NCI-H1105 treated with DMSO at 0.1 percent for 48 hours (cell line): ENCODE measurements at places on chromosomes 12 and 14.
A peak's percentile ranks its signal among the peaks of the same experiment; 100 is the strongest.

GRCh38 chr14:51472881-51473280 is 178.8 kb upstream of the FRMD6 start:
- DNase-seq: peak; percentile 94

GRCh38 chr12:65307169-65307501 is 28.7 kb downstream of the MSRB3 start:
- DNase-seq: no peak

- peak; percentile 17 for DNase-seq
Measured at GRCh38 chr12:39443929-39444209, 949 bp upstream of the KIF21A start.

GRCh38 chr12:70194076-70194475 is 49.2 kb upstream of the CNOT2 start:
- no peak for DNase-seq

DNA sequence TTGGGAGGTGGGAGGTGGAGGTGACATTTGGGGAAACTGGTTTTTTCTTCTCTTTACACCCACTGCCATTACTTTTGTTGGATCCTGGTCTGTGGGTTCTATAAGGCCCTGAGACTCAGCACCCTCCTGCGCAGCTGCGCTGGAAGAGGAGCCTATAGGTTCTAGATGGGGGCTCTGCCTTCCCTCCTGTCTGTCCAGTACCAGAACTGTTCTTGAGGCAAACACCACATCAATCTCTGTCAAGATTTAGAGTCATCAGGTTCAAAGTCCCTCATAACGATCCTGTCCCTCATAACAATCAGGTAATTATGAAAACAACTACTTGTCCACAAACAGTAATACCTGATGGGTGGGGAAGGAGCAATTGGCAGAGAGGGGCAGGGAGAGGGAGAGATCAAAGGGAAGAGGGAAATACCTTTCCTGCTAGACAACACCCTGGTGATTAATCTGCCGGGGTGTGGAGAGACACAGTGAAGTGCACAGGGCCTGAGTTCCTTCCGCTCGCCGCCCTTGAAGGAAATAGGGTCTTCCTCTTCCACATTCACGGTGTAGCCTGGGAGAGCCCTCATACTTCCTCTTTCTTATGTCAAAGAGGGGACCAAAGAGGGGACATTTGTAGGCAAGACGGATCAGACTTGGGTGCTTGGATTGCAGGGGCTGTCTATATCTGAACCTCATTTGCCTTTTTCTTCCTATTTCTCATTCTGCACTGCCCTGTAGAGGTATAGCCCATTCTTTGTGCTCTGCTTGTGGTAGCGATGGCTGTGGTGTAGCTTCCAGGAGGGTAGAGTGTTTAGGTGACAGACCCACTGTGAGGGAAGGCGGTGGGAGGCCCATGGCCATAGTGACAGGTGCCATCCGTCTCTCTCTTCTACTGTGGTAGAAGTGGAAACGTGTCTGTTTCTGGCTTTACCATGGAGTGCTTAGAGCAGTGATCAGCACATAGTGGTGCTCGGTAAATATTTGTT is 12.6 kb downstream of the GPRC5A start:
- no peak for DNase-seq

- DNase-seq: no peak
Measured at GRCh38 chr14:85566603-85567002, 36.7 kb downstream of the FLRT2 start.

GRCh38 chr12:28830491-28830890 is 318.6 kb upstream of the FAR2 start:
- no peak for DNase-seq

DNA sequence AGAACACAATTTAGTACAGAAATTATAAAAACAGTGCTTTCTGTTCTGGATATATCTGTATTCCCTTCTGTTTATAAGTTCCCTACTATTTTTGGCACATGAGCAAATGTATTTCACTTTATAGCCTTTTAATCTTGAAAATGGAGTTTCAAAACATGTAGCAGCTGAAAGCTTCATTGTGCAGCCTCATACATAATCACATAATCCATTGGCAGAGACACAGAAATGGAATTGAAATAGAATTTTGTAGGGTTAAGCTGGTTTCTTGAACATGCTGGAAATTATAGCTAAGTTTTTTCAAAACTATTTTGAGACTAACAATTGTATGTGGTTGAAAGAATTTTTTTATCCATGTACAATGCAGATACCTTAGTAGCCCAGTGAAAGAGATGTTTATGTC is 614.3 kb upstream of the MDGA2 start:
- no peak for DNase-seq

DNA sequence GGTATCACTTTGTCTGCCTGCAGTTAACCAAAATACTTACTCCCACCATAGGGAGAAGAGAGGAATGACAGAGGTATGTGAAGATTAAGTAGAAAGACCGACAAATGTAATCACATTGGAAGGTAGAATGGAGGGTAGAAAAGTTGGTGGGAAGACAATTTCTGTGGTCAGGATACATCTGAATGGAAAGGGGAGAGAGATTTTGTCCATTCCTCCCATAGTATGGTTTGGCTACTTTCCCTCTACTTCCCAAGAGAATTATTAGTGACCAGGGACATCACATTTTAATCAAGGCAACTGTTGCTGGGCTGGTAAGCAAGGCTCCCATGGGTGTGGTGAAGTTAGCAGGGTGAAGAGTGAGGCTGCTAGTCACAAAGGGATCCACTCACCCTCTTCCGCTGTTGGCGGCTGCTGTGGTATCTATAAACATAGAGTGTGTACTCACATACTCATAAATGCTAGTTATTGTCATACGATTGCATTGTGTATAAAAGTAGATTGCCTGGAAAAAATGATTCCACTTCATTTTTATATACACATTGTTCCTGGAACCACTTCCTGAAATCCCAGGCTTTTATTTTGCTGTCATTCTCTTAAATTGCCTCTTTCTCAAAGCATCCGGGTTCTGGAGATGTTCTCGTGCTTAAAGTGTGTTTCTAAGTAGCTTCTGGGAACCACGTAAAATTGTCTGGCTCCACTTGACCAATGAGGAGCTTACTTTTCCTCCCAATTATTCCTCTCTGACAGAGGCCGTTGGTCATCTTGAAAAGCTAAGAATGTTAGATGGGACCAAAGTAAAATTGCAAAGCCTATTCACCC is 413.1 kb downstream of the ZFP36L1 start:
- DNase-seq: no peak

GRCh38 chr14:22981876-22982476 is 375 bp downstream of the AJUBA start:
- no peak for DNase-seq

GRCh38 chr12:93947486-93947885 is 200.9 kb upstream of the PLXNC1 start:
- no peak for DNase-seq

- no peak for DNase-seq
Measured at GRCh38 chr12:49515266-49515665, 23.6 kb upstream of the KCNH3 start.

DNA sequence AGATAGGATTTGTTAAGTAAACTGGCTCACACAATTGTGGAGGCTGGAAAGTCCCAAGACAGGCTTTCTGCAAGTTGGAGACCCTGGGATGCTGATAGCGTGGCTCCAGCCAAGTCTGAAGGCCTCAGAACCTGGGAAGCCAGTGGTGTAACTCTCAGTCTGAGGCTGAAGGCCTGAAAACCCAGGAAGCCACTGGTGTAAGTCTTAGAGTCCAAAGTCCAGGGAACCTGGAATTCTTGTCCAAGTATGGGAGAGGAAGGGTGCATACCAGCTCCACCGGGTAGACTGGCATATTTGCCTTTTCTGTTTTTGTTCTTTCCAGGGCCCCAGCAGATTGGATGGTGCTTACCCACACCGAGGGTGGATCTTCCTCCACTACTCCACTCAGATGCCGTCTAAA is 18.1 kb downstream of the GMFB start:
- no peak for DNase-seq

- DNase-seq: no peak
Measured at GRCh38 chr12:71430756-71431155, 8.8 kb upstream of the LGR5 start.

DNA sequence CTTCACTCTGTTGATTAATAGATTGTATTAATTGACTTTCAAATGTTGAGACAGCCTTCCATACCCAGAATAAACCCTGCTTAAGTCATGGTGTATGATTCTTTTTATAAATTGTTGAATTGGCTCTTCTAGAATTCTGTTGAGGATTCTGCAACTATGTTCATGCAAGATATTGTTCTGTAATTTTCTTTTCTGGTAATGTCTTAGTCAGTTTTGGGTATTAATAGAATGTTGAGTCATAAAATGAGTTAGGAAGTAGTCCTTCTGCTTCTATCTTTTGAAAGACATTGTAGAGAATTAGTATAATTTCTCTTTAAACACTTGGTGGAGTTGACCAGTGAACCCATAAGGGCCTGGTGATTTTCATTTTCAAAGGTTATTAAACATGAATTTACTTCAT is 958.9 kb downstream of the LRFN5 start:
- DNase-seq: no peak
